ENCODE measurements at places on chromosomes 11 and 22. TPM values are rescaled to one million over a fixed set of nuclear protein-coding genes. Genes with fewer than 3 reads are reported as not detected.

GRCh38 chr22:26586556-26587325, 3.2 kb downstream of the TPST2 start:
- no peak for DNase-seq

GRCh38 chr22:30827646-30828045, 133.0 kb downstream of the OSBP2 start:
- no peak for DNase-seq

DNA sequence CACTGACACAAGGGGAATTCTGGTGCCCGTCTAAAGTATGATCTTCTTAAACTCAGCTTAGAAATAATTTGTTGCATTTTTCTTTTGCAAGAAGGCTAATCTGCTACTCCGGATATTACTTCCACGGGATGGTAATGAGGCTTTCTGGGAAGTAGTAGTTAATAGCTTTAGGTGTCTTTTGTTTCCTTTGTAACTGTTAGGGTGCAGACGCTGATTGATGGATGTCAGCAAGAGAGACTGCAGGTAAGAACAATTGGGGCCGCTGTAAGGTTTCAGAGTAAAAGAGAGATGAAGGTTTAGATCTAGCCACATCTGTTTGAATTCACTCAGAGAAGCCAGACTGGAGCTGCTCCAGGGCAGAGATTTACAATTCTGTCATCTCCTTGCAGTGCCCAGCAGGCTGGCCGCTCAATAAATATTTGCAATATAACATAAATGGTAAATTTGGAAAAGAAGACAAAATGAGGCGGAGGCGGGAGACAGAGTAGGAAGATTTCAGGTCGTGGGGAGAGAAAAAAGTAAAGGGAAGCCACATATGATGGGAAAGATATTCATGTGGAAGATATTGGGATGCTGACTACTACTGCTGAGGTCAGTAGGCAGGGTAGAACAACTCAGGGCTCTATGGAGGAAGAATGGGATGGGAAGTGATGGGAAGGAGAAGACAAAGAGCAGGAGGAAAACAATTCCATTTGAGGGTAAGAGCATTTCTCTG, 320.5 kb downstream of the AASDHPPT start:
- DNase-seq: no peak

DNA sequence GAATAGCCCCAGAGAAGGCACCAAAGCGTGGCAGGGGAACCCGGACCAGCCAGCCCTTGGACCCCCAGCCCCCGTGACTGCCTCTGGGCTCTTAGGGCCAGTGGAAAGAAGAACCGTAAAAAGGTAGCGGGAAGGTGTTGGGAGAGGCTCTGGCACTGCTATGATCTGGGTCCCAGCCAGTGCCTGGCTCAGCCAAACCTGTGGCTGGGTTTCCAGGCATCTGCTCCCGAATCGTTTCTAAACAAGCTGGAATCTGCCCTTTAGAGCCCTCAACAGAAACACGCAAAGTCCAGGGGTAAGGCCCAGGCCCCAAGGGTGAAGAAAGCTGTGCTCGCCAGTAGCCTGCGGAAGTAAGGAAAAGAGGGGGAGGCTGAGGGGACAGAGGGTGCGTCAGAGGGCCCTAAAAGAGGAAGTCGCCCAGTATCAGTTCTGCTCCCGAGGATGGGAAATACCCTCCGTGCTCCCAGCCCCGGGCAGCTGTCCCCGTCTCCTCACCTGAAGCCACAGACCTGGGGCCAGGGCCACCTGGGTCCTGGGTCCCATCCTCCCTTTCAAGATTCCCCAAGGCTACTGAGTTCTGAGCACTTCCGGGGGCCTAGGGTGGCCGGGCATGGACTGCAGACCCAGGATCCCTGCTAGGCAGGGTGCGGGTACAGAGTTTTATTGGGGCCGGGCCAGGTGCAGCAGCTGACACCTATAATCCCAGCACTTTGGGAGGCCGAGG, 24.7 kb downstream of the IL10RA start:
- DNase-seq: no peak

GRCh38 chr11:132948252-132948651, 584.0 kb downstream of the OPCML start:
- no peak for DNase-seq

MUC2 gene
- total RNA-seq: not detected

OR5T3 gene
- total RNA-seq: not detected

DNA sequence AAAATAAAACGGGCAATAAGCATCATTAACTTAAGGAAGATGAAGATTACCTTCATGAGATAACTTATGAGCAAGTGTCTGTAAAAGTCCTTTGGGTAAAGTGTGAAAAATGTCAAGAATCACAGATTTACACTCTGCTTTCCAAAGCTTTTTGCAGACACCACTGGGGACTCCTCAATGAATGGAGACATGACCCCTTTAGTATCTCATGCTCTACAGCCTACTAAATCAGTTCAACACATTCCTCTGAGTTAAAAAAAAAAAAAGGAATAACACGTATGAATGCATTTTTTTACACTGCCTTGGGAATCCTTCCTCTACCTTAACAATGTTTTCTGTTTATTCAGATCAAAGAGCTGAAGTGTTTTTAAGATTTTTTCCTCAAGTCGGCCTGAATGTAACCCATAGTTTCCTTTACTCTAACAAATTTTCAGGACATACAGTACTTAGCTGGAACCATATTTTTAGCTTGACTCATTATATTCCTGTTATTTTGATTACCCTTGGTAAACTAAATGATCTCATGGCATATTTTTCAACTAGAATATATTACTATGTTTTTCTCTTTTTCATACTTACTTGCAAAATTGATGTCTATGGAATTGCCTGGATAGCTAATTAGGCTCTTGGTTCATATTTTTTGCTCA, 25.9 kb upstream of the RAB30 start:
- DNase-seq: no peak

- DNase-seq: no peak
These were observed 59.9 kb upstream of the SHISAL1 start for GRCh38 chr22:44372611-44373010.

DNA sequence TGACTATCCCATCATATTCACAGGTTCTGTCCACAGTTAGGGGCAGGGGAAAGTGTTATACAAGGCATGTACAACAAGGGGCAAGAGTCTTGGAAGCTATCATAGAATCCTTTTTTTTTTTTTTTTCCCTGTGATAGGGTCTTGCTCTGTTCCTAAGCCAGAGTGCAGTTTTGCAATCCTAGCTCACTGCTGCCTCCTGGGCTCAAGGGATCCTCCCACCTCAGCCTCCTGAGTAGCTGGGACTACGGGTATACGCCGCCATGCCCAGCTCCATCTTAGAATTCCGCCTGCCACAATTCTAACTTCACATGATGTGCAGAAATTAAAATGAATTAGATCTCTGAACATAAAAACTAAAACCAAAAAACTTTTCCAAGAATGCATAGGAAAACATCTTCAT, 31.7 kb downstream of the ZFTA start:
- DNase-seq: no peak

TMEM258 gene
- 76.1 TPM for total RNA-seq

GRCh38 chr22:24188705-24189248, 7.5 kb downstream of the SUSD2 start:
- no peak for DNase-seq
